ENCODE measurements at places on chromosomes 1 and 21. TPM values are rescaled to one million over a fixed set of nuclear protein-coding genes. Genes with fewer than 3 reads are reported as not detected.

GIPC2 gene
- not detected for total RNA-seq

GRCh38 chr1:117051224-117052064 is 8.7 kb upstream of the TTF2 start:
- DNase-seq = no peak

DNA sequence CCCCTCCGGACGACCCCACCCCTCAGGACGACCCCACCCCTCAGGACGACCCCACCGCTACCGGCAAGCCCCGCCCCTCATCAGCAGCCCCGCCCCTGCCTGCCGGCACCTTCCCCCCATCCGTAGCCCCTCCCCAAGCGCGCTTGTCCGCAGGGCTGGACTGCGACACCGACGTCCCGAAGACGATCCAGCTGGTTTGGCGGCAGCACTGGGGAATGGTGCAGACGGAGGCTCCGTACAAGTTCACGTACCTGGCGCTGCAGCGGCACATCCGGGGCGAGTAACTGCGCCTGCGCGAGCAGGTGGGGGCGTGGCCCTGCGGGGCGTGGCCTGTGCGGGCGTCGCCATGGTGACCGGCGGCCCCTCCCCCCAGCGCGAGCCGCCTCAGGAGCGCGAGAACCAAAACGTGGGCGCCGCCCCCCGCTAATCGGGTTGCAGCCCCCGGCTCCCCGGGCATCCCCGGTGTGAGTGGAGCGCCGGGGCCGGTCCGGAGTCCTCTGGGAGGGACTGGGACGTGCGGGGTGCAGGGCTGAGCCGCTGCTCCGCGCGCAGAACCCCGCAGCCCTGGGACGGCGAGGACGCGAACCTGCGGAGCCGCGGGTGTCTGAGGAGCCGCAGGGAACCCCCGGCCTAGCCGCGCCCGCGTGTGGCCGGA is 4.9 kb downstream of the RNF223 start:
- DNase-seq = peak; percentile 82

OR6N1 gene
- total RNA-seq = not detected

- DNase-seq = no peak
These were observed 461.4 kb downstream of the SIPA1L2 start for GRCh38 chr1:232168508-232168907.

FCN3 gene
- total RNA-seq = not detected

RYR2 gene
- total RNA-seq = 0.07 TPM

SLC5A9 gene
- total RNA-seq = not detected

- DNase-seq = no peak
These were observed 21.9 kb downstream of the IL23R start for GRCh38 chr1:67188137-67188536.

ELAVL4 gene
- 1.7 TPM for total RNA-seq

DNA sequence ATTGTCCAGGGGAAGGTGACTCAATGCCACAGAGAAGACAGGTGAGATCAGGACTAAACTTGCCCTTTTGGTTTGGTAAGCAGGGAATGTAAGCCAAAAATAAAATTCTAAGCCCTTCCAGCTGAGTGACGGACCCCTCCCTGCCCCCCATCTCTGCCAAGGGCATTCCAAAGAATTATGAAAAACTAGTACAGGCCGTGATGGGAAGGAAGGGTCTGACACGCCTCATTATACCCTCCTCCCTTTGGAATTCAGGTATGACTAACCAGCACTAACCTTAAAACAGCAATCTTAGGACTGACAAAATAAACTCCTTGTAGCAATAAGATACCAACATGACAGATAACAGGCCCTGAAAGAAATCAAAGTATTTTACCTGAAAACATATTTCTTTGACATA is 99.6 kb downstream of the GABPA start:
- DNase-seq = no peak

GRCh38 chr1:155295942-155296267 is 5.3 kb downstream of the PKLR start:
- no peak for DNase-seq

USH2A gene
- 0.14 TPM for total RNA-seq

SCAF4 gene
- 74.3 TPM for total RNA-seq

DNA sequence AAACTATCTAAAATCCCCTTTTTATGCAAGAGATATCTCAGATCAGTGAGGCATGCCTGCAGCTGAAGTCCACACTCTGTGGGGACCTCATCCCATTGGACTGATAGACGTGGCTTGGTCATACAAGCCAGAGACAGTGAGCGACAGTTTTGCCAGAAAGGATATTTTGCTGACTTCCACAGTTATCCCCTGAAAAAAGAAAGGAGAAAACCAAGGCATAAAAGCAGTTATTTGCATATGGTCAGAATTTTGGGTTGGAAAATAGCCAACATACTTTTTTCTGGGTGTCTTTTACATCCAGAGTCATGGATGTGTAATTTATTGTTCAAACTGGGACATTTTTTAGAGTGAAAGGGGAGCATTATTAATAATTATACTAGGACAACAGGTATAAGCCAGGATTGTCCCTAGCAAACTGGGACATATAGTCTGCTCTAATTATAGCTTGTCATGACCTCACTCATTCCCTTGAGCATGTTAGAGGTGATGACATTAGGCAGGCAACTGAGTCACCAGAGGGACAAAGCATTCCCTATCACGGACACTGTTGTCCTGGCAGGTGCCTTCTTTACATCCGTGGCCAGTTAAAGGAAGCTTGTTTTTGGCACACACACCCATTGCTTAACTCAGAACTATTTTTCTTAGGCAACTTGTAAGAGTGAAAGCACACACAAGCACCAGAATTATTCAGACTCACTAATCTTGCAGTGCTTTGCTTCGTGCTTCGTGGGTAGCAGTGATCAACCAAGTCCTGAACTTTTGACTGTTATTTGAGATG is 65.5 kb downstream of the PRRX1 start:
- no peak for DNase-seq

KCNA2 gene
- total RNA-seq = 2.5 TPM

AKR7A3 gene
- total RNA-seq = 2.0 TPM

GRCh38 chr1:145702826-145703225 is 4.3 kb downstream of the PDZK1 start:
- no peak for DNase-seq

DNA sequence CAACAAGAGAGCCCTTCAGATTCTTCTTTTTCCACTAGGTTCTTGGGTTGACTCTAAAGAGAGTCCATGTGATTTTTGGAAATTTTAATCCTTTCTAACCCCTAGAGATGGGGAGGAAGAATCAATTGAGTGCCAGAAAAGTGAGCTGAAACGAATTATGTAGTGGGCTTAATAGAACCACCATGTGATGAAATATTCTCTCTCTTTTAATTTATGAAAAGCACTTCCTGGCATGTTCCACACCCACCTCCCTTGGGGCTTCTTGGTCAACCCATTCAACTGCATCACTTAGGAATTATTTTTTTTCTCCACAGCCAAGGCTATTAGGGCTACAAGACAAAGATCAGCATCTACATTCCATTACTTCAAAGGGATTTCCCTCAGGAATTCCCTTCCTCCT is 79.6 kb downstream of the ZC3H11B start:
- DNase-seq = no peak

CASZ1 gene
- total RNA-seq = 2.6 TPM

GRCh38 chr1:202966006-202966898 is 805 bp downstream of the CYB5R1 start:
- DNase-seq = no peak

DNA sequence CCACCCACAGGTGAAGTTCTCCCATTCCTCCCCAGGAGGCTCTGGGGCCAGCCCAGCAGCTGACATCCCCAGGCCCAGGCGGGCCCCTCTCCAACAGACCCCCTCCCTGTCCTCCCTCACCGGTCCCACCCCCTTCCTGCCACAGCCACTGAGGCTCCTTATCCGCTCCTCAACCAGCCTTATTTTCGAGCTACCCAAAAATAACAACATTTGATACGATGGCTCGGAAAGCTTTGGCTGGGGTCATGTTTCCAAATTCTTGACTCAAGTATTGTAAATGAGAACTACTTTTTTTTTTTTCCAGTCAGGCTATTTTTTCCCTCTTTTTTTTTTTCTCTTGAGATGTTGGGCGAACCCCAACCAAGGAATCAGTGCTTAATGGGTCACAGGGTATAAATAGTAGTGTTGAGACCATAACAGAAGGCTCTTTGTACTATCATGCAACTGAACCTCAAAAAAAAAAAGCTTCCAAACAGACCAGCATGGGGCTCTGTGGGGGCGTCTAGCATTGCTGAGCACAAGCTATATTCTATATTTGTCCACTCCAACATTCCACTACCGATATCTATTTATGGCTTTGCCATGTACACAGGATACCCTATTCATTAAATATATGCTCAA is 27.2 kb downstream of the IRF2BP2 start:
- DNase-seq = no peak

GBP5 gene
- total RNA-seq = not detected

- no peak for DNase-seq
These were observed 4.4 kb upstream of the C1orf56 start for GRCh38 chr1:151043163-151043562.

TMEM234 gene
- 21.3 TPM for total RNA-seq
